ENCODE measurements at places on chromosomes 12 and 14.

GRCh38 chr12:108053512-108053911 is 75.6 kb upstream of the WSCD2 start:
- DNase-seq: no peak

- DNase-seq: no peak
Observed at GRCh38 chr12:94121886-94122285, 26.5 kb upstream of the PLXNC1 start.

- DNase-seq: no peak
Observed at GRCh38 chr14:65962952-65963351, 523.2 kb upstream of the CCDC196 start.

- no peak for DNase-seq
Observed at GRCh38 chr12:103547929-103548328, 39.1 kb upstream of the STAB2 start.

- DNase-seq: no peak
Observed at GRCh38 chr12:19031032-19031431, 98.5 kb upstream of the PLEKHA5 start.

GRCh38 chr12:24928131-24928530 is 20.8 kb downstream of the BCAT1 start:
- no peak for DNase-seq

GRCh38 chr12:53424626-53425514 is 1.2 kb downstream of the AMHR2 start:
- DNase-seq: peak; percentile 61

GRCh38 chr12:51686727-51687126 is 95.7 kb downstream of the SCN8A start:
- DNase-seq: no peak

DNA sequence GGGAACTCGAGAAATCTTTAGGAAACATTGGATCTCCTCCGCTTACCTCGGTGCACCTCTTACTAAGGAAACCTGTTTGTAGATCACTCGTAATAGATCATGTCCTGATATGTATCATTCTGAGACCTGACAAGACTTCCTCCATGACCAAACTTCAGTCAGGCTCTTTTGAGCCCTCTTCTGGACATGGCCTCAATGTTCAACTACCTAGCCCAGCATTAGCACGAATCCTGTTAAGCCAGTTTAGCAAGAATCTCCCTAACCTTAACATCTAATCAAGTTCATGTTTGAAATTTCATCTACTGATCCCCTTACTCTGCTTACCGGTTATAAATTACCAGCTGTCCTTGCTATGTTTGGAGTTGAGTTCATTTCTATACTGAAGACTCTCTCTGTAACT is 713.9 kb upstream of the USP15 start:
- DNase-seq: no peak

DNA sequence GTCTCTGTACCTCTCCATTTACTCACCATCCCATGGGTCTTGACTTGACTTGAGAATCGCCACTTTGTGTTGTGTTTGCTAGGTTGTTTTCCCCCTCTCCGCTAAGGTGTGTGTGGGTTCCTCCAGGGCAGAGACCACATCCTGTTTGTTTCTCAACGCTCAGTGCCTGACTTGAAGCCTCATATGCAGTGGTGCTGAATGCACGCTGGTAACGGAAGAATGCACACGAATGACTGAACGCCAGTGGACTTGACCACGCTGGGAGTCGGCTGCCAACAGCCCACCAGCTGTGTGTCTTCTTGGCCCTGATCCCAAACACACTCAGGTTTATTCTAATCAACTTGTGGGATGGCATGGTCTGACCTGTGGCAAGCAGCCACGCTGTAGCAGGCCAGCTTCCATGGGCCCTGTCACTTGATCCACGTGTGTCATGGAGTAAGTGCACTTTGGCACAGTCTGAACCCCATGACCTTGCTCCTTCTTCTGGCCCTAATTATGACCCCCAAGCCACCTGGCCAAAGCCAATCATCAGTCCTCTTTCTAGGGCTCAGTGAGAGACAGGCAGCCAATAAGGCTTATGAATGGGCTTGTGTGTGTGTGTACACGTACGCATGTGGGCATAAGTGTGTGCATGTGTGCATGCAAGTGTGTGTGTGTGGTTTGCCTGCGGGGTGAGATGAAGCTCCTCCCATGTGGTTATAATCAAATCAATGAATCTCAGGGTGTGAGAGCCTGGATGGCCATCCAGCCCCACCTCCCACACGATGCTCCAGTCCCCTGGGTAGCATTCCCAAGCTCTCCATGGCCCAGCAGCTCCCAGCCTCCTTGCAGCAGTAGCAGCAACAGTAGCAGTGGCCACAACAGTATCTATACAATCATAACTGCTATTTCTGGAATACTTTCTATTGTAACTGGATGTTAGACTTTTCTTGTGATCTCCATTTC is 6.4 kb upstream of the TC2N start:
- DNase-seq: peak; percentile 81

DNA sequence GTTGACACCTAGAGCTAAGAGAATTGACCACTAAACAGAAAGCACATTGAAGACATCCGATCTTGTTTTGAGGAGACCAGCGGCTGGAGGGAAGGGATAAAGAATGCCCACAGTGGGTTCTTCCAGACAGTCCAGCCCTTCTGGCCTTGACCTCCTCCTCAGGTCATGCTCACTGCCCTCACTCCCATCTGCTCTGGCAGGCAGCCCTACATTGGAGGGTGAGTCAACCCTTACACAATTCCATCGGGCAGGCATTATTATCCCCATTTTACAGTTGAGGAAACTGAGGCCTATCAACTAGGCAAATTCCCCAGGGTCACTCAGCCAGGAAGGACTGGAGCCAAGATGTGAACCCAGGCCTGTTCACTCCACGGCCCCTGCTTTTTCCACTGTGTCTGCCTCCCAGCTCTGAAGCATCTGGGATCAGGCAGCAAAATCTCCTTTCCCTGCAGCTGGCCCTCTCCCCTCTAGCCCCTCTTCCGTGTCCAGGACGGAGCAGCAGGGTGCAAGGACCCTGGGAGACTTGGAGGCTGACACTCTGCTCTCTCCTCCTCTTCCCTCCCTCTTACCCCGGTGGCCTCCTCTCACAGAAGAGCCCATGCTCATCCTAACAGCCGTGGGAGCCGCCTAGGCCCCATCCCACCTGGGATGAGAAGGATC is 5.3 kb downstream of the SCNN1A start:
- DNase-seq: peak; percentile 45

GRCh38 chr12:88805692-88806091 is 225.4 kb upstream of the KITLG start:
- no peak for DNase-seq

DNA sequence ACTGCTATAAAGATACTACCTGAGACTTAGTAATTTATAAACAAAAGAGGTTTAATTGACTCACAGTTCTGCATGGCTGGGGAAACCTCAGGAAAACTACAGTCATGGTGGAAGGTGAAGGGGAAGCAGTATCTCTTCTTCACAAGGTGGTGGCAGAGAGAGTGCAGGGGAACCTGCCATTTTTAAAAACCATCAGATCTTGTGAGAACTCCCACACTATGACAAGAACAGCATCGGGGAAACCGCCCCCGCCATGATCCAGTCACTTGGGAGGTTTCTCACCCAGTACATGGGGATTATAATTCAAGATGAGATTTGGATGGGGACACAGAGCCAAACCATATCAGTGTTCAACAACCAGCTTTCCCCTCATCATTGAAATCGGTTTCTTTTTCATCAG is 49.9 kb downstream of the AEBP2 start:
- no peak for DNase-seq

GRCh38 chr14:95504135-95505029 is 12.1 kb downstream of the SYNE3 start:
- DNase-seq: peak; percentile 16

DNA sequence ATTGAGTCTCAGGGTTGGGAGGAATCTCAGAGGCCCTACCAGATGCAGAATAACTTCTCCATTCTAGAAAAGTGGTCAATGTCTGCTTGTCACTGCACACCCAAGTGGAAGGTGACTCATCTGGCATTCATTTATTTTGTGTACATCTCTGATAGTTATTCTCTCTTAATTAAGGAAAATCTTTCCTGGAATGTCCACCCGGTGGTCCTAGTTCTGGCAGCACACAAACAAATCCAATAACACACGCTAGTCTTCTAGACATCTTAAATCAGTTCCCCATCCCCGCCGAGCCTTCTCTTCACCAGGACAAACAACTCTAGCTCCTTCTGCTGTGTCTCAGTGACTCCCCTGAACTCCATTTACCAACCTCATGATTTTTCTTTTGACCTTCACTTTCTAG is 50.0 kb upstream of the SCN8A start:
- no peak for DNase-seq

GRCh38 chr12:104788840-104789271 is 169.2 kb downstream of the SLC41A2 start:
- DNase-seq: no peak

GRCh38 chr12:5391653-5392052 is 40.3 kb upstream of the NTF3 start:
- DNase-seq: no peak

DNA sequence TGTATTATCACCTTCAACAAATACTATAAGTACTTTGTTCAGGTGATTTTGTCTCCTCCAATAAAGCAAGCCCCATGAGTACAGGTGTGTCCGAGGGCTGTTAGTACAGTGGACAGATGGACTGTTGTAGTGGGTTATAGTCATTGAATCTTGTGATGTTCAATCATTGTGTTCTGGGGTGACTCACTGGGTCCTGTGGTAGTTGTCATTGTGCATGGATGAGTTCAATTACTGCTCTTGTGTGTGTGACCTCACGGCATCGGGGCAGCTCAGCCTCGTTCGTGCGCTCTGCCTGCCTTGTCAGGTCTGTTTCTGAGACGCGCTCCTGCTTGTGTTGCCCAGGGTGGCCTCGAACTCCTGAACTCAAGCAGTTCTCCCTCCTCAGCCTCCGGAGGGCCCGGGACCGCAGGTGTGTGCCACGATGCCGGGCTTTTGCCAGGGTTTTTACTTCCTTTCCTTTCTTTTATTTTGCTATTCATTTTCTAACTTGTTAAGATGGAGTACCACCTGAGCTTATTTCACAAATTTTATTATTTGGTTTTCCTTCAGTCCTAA is 72.2 kb downstream of the DDX51 start:
- no peak for DNase-seq

DNA sequence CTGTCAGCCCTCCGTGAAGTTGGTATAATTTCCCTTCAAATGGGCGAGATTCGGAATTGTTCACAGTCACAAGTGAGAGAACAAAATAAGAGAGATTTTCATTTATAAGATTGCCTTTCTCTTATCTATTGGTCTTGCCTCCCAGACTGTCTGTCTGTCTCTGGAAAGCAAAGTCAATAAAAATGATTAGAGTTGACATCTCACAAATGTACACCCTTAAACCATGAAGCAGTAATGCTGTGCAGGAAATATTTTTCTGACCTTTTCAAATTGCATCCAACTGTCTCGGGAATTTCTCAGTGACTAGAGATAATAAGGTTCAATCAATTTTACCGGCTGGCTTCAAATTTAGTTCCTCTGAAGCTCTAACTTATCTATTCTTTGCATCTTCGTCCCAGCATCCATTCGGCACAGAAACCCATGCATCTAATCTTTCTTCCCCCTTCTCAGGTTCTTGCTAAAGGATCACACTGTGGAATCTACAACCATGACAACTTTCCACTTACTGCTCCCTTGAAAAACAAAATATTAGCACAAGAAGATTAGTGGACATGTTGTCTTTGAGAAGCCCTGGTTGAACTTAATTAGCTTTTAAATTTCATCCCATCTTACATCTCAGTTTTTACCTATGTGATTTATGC is 93.1 kb downstream of the RMST start:
- DNase-seq: no peak

DNA sequence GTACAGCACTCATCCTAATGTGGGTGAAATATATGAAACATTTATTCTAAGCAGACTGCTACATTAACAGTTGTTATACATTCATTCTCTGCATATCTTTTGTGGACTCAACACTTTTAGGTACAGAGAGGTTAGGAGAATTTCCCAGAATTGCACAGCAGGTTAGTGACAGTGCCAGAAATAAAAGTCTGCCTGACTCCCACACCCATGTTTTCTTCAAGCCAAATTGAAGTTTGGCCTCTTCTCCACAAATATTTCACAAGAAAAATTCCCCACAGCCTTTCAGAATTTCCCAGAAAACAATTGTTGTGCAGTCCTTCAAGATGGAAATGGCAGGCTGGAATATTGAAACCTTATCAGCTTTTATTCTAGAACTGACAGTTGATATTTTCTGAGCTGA is 464.8 kb downstream of the RAD51B start:
- no peak for DNase-seq

- DNase-seq: no peak
Observed at GRCh38 chr12:124386059-124386458, 91.2 kb downstream of the RFLNA start.

DNA sequence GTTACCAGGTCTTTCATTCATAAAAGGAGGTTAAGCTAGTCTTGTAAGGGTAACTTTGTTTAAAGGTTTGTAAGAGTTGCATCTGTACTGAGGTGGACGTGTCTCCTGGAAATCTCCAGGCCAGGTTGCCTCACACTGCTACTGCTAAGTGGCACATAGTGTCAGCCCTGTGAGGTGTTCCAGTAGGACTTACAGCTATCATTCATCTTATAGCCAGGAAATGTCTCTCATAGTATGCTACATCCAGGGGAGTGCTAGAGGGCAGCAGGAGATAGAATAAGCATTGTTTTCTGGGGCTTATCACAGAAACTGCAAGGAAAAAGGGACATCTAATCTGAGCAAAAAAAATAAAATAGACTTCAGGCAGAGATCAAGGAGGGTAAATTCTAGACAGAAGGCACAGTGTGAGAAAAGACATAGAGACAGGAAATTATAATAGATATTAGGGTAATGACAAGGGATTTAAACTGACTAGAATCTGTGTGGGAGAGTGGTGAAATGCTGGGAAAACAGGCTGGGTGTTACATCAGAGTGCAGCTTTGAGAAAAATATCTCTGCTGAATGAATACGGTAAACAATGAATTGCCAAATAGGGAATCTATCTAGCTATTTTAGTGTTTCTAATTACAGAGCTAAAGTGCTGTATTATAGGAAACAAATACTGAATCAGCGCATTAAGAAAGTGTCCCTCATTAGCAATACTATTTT is 205.1 kb upstream of the ABCD2 start:
- DNase-seq: no peak

GRCh38 chr12:123894823-123895345 is 77.7 kb downstream of the CCDC92 start:
- no peak for DNase-seq

DNA sequence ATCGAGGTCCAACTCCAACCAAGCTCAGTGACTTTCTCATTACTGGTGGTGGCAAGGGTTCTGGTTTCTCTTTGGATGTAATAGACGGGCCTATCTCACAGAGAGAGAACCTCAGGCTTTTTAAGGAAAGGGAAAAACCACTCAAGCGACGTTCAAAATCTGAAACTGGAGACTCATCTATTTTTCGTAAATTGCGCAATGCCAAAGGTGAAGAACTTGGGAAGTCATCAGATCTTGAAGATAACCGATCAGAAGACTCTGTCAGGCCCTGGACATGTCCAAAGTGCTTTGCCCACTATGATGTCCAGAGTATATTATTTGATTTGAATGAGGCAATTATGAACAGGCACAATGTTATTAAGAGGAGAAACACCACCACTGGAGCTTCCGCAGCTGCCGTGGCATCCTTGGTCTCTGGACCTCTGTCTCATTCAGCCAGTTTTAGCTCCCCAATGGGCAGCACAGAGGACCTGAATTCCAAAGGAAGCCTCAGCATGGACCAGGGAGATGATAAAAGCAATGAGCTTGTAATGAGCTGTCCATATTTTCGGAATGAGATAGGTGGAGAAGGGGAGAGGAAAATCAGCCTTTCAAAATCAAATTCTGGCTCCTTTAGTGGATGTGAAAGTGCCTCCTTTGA is 343.5 kb upstream of the RGS6 start:
- DNase-seq: no peak

GRCh38 chr12:42468341-42468821 is 121.2 kb downstream of the PRICKLE1 start:
- DNase-seq: no peak

GRCh38 chr12:64678248-64678647 is 68.0 kb downstream of the RASSF3 start:
- no peak for DNase-seq
